ENCODE measurements at places on chromosomes 13 and 19.

DNA sequence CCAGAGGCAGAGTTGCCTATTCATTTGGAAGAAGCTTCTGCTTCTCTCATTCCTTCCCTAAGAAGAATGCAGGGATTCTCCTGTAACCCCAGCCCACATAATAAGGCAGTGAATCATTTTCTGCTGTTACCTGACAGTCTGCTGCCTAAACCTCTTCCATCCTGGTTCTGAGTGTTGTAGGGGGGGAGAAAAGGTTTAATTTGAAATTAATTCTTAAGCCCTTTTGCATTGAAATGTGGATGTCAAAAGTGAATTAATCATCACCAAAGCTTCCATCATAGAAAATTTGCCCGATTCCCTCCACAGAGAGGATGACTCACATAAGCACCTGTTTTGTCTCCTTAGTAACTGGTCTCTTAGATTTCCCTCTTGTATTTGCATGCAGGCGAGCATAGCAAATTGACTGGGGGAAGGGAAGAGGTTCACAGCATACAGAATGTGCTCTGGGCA lies 146.7 kb upstream of the FNDC3A start:
- peak; percentile 72 for DNase-seq

DNA sequence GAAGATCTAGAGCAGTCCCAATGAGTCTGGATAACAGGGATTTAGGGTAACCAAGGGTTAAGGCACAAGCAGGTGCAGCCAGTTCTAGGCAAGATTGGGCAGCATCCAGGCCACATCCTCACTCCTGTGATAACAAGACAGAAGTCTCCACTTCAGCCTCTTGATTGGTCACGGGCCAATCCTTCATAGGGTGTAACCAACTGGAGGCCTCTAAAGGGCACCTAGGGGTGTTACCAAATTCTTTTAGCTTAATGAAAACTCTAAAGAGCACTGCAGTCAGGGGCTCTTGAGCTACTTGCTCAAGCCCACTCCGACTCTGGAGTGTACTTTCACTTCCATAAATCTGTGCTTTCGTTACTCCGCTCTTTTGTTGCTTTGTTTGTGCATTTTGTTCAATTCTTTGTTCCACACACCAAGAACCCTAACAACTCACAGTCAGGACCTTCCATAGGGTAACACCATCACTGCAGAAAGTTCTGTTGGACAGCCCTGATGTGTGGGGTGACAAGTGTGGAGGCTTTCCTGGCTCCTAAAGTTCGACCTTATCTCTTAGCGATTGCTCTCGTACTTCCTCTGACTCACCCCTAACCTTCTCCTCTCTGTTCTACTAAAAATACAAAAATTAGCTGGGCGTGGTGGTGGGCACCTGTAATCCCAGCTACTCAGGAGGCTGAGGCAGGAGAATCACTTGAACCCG lies 36.1 kb downstream of the ZSWIM9 start:
- DNase-seq: no peak

GRCh38 chr13:73057284-73058063 lies 1.3 kb upstream of the KLF5 start:
- DNase-seq: no peak

DNA sequence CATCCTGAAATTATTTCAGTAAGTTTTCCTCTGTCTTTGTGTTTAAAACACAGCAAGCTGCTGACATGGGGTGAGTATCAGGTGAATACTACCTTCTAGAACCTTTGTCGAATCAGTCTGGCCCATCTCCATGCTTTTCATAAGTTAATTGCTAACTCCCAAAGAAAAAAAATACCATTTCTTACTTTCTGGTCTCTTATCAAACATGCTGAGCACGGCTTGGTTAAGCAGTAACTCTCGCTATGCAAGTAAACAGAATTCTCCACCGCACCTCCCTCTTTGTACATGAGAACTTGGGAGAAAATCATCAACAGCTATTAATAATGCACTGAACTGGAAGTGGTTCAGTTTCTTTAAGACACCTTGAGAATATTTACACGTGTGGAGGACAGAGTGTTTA lies 88.6 kb downstream of the FGF9 start:
- DNase-seq: no peak

DNA sequence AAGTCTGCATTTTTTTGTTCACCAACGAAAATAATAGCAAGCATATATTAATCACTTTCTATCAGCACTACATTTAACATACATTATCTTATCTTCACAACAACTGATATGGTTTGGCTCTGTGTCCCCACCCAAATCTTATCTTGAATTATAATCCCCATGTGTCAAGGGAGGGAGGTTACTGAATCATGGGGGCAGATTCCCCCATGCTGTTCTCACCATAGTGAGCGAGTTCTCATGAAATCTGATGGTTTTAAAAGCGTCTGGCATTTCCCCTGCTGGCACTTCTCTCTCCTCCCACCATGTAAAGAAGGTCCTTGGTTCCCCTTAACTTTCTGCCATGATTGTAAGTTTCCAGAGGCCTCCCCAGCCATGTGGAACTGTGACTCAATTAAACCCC lies 235.7 kb upstream of the RXFP2 start:
- DNase-seq: no peak

- no peak for DNase-seq
Observed at GRCh38 chr19:5137571-5138124, 168.7 kb downstream of the KDM4B start.

DNA sequence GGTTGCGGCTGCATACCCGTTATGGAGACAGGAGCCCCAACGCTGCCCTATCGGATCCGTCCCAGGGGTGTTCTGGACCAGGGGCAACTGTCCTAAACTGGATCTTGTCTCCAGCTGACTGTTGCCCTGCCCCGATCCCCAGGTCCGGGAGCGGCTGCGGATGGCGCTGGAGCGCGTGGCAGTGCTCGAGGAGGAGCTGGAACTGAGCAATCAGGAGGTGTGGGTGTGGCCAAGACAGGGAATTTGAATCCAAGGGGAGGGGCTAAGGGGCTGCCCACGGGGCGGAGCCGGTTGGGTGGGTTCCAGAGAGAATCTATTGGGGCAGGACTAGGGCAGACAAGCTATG lies 9.9 kb downstream of the PPFIA3 start:
- DNase-seq: no peak

DNA sequence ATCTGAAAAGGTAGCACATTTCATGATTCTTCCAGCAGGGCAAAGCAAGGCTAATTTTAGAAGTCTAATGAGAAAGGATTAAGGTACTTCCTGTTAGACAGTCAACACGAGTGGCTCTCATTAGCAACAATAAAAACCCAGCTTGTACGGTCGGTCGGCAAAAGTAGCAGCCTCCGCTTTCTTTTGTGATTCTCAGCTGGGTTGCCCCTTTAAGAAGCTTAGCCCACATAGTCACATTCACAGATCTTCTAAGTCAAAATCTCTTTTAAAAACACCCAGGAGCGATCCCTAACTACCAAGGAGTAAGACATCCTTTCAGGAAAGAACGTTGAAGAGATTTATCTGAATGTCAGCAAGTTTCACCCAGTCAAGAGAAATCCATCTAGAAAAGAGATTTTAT lies 684.8 kb downstream of the DIAPH3 start:
- no peak for DNase-seq

- no peak for DNase-seq
Observed at GRCh38 chr13:91232716-91233115, 114.8 kb upstream of the MIR17HG start.

GRCh38 chr19:572743-573518 lies 535 bp downstream of the BSG start:
- no peak for DNase-seq

DNA sequence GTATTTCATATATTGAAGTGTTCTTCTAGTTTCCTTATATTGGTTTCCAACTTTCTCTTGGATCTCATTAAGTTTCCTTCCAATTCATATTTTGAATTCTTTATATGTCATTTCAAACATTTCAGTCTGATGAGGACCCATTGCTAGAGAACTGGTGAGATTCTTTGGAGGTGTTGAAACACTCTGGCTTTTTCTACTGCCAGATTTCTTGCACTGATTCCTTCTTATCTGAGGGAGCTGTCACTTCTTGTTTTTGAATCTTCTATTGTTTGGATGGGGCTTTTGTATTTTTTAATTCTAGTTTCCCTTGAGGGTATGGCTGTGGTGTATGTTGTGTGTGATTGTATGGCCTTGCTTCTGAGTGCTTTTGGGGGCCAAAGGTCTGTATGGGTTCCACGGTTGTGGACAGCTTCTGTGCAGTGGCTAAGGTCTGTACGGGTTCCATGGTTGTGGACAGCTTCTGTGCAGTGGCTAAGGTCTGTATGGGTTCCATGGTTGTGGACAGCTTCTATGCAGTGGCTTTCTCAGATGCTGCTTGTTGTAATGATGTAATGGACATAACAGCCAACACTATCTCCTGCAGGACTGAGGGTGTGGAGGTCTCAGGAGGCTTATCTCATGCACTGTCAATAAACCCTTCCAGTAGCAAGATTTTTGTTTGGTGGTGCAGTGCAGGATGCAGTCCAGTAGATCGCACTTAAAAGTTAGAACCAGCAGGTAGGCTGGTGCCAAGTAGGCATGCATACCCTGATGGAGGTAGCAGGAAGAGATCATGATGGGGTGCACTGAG lies 36.8 kb downstream of the ACSBG2 start:
- DNase-seq: no peak

GRCh38 chr19:51319649-51320279 lies 8.3 kb downstream of the IGLON5 start:
- no peak for DNase-seq

DNA sequence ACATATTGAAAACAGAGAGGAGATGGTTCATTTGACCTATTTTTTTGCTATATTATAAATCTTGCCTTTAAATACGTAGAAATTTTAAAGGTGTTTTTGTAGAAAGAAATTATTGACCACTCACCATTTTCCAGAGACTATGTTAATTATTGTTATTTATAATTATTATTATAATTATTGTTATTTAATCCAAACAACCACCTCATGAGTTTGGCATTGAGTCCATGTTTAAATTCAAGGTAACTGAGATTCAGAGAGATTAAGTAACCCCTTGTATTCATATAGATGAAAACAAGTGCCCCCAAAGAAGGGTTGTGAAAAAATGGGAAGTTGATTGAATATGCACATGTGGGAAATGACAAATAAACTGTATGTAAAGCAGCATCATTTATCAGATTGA lies 692.5 kb upstream of the MIR17HG start:
- no peak for DNase-seq

DNA sequence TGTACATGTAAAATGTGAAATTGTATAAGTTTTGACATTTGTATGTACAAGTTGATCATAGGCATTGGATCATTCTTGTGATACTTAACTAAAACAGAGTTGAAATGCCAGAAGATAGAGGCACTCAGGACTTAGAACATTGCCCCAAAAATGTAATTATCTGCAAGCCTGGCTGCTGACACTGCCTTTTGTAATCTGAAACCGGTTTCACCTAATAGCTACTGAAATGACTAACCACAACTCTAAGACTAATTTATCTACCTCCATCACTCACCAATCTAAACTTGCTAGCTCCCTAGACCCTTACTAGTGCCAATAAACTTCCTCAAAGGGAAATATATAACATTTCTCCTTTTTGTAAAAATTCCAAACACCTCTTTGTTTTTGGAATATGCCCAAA lies 2596.2 kb downstream of the PCDH9 start:
- no peak for DNase-seq

DNA sequence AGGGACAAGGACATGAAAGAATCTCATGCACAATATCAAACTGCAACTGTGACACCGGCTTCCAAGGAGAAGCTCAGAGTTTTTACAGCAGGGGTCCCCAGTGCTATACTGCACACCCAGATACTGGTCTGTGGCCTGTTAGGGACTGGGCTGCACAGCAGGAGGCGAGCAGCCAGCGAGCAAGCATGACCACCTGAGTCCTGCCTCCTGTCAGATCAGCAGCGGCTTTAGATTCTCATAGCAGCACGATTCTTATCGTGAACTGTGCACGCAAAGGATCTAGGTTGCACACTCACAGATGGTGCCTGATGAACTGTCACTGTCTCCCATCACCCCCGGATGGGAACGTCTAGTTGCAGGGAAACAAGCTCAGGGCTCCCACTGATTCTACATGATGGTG lies 13.1 kb upstream of the CD22 start:
- DNase-seq: no peak

DNA sequence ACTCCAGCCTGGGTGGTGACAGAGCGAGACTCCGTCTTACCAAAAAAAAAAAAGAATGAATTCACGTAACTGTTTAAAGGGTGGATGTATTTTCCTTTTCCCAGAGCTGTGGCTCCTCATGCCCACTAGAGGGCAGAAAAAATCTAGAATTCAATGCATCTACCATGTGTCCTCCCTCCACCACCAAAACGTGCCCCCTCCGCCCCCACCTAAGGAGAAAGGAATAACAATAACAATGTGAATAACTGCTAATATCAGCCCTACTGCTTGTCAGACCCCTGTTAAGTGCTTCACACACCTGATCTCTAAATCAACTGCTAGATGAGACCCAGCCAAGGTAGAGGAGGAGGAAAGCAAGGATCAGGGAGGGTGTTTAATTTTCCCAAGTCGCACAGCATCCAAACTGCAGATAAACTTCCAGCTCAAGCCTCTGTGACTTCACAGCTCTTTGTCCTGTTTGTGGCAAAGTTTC lies 20.2 kb upstream of the PNMA8B start:
- peak; percentile 28 for DNase-seq

- DNase-seq: peak; percentile 70
Observed at GRCh38 chr19:50639121-50640112, at the start of gene SYT3. SYT3 (minus strand) TSS chr19:50639881; CDS start chr19:50637411, 2,470 bp downstream.

- no peak for DNase-seq
Observed at GRCh38 chr19:45469945-45470761, 2.4 kb downstream of the FOSB start.

DNA sequence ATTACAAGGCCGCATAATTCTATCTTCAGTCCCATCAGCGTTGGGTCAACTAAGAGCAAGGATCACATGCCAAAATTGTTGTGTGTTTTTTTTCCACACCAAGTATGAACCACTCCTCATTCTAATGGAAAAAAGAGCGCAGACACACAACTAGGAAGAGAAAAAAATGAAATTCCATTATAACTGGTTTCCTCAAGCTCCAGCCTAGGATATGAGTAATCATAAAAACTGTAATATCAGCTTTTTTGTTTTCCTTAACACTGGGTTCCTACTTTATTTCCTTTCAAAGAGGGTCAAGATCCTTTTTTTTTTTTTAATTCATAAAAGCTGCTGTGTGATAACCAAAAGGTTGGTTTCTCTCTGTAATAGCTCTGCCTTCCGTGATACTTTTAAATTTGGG lies 19.4 kb downstream of the TSHZ3 start:
- no peak for DNase-seq

DNA sequence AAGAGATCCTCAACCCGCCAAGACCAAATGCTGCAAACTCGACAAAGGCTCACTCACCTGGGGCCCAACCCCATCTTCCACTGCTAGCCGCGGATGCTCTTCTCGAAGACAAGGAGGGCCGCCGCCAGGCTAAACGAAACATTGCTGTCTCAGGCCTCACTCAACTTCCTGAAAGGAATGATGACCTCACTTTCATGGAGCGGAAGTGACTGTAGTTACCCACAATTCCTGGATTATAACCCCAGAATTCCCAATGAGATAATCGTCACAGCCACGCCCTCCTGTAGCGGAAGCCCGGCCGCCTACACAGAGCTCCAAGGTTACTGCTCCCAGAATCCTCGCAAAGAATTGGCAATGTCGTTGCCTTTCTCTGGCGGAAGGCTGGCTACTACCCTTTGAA lies 10.5 kb upstream of the ZNF112 start:
- no peak for DNase-seq

- DNase-seq: peak; percentile 60
Observed at GRCh38 chr13:97627566-97627965, 193.6 kb downstream of the RAP2A start.
